ENCODE measurements at places on chromosomes 12 and 14. TPM values are rescaled to one million over a fixed set of nuclear protein-coding genes. Genes with fewer than 3 reads are reported as not detected.
A peak's percentile ranks its signal among the peaks of the same experiment; 100 is the strongest.

DNA sequence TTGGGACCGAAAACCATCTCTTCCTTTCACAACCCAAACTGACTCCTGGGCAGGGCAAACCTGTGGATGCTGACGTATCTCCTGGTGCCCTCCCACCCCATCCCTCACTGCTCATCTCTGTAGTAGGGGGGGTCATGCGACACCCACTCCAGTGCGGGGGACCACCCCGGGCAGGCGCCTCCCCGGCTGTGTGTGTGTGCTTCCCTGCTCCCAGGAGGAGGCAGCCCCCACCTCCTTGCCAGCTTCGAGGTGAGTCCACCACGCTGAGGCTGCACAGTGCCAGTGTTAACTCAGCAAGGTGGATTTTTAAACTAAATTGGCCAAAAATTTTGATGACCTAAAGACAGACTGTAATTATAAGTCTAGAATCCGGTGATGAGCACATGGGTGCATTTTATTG lies 46.2 kb upstream of the BEGAIN start:
- H3K27ac ChIP-seq = no peak overlapping the region
- H3K4me1 ChIP-seq = no peaks in the 10 kb centered on the region
- no peak for DNase-seq
- H3K27me3 ChIP-seq = peaks cover 6% of the 10 kb centered on the region
- H3K4me3 ChIP-seq = no peak overlapping the region
- no peaks in the 10 kb centered on the region for H3K36me3 ChIP-seq

GRCh38 chr12:47754126-47754525 lies 4.6 kb downstream of the RAPGEF3 start:
- DNase-seq = no peak
- H3K4me1 ChIP-seq = peaks cover 34% of the 10 kb centered on the region
- H3K27ac ChIP-seq = peak overlapping the region; percentile 68
- no peak overlapping the region for H3K4me3 ChIP-seq

- H3K27me3 ChIP-seq = no peaks in the 10 kb centered on the region
- no peak overlapping the region for H3K27ac ChIP-seq
- peaks cover 13% of the 10 kb centered on the region for H3K36me3 ChIP-seq
- no peak overlapping the region for H3K4me3 ChIP-seq
Observed at GRCh38 chr12:49588721-49589516, 16.5 kb downstream of the FAM186B start.

GRCh38 chr14:89797148-89797547 lies 157.4 kb downstream of the EFCAB11 start:
- H3K4me1 ChIP-seq = no peaks in the 10 kb centered on the region
- no peak overlapping the region for H3K4me3 ChIP-seq
- no peaks in the 10 kb centered on the region for H3K27me3 ChIP-seq
- no peak for DNase-seq
- H3K27ac ChIP-seq = no peak overlapping the region
- H3K36me3 ChIP-seq = no peaks in the 10 kb centered on the region

DNA sequence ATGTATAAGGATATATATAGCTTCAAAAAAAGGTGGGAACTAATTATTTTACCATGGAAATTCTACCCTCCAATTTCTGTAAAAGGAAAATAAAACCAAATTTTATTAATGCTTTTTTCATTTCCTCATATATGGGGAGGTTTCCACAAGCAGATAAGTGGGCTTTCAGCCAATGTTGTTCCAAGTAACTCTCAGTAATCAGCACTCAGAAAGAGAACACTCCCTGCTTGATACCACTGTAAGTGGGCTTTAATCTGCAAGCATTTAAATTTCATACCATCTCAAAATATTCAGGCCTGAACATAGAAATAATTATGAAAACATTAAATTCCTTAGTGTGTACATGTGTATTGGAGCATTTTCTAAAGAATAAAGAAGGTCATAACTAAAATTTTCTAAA lies 827.6 kb downstream of the C12orf50 start:
- no peak overlapping the region for H3K4me3 ChIP-seq
- H3K27me3 ChIP-seq = no peaks in the 10 kb centered on the region
- H3K4me1 ChIP-seq = no peaks in the 10 kb centered on the region
- no peak overlapping the region for H3K27ac ChIP-seq
- no peaks in the 10 kb centered on the region for H3K36me3 ChIP-seq

- H3K4me3 ChIP-seq = no peak overlapping the region
- DNase-seq = no peak
- no peaks in the 10 kb centered on the region for H3K27me3 ChIP-seq
- H3K4me1 ChIP-seq = no peaks in the 10 kb centered on the region
- H3K27ac ChIP-seq = no peak overlapping the region
- H3K36me3 ChIP-seq = no peaks in the 10 kb centered on the region
Observed at GRCh38 chr14:106605548-106606448, 1079.4 kb downstream of the TMEM121 start.

SLC35F4 gene
- not detected for total RNA-seq

TAS2R20 gene
- total RNA-seq = 1.7 TPM

LMO3 gene
- total RNA-seq = 171 TPM

GLS2 gene
- total RNA-seq = 2.6 TPM

CD69 gene
- total RNA-seq = 17.4 TPM
